CD4-positive, alpha-beta T cell (primary cell): ENCODE measurements at places on chromosomes 4 and X.
A peak's percentile ranks its signal among the peaks of the same experiment; 100 is the strongest.

DNA sequence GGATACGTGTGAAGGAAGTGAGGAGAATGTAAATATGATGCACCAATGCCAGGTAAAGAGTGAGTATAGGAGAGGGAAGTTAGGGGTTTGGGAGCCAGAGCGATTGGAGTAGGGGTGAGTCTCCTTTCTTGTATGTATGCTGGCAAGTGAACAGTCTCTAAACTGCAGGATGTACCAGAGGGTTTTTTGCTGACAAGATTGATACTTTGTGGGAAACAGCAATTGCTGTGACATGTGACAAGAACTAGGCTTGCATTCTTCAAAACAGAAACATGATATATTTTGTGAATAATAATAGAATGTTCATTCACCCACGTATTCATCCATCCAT, 706 bp downstream of the CHIC1 start:
- DNase-seq, result peak; percentile 46

- DNase-seq, result no peak
These were observed 27.7 kb downstream of the LARP7 start for GRCh38 chr4:112664611-112665010.

DNA sequence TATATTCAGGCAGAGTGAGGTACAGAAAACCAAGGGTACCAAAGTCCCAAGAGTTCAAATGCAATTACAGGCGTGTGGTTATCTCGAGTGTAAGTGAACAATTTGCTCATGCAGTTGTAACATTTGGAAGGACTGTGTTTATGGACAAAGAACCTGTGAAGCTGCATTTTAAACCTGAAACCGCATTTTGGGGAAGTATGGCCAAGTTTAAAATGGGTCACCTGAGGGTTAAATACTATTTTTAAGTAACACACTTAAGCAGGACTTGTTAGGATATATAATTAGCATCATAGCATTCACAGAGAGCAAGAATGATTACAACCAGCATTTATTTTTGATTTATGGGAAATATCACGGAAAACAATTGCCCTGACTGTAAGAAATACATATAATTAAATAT, 79.1 kb upstream of the LCORL start:
- no peak for DNase-seq

- DNase-seq, result no peak
These were observed 23.4 kb downstream of the ELF2 start for GRCh38 chr4:139153411-139154133.

DNA sequence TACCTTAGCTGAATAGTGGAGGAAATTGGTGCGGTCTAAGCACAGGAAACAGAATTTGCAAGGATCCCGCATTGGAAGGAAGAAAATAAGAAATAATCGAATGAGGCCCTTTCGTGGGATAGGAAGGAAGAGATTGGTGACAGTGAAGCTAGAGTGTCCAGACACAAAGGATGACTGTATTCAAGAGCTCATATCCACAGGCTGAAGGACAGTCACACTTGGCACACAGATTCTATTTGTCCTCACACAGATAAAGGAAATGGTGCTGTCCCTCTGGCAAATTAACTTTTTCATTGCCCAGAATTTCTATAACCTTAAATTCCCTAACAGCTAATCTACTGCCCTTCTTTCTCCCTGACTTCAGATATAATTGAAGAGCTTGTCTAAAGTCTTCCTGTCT, 2188.9 kb upstream of the TENM3 start:
- DNase-seq, result no peak

GRCh38 chrX:95101851-95102390, 1427.9 kb downstream of the FAM133A start:
- no peak for DNase-seq

- no peak for DNase-seq
These were observed 6.7 kb upstream of the DCTD start for GRCh38 chr4:182923796-182924340.

- DNase-seq, result no peak
These were observed 86.9 kb upstream of the NEIL3 start for GRCh38 chr4:177222781-177223180.
